ENCODE measurements at places on chromosomes 2 and 18.
A peak's percentile ranks its signal among the peaks of the same experiment; 100 is the strongest.

DNA sequence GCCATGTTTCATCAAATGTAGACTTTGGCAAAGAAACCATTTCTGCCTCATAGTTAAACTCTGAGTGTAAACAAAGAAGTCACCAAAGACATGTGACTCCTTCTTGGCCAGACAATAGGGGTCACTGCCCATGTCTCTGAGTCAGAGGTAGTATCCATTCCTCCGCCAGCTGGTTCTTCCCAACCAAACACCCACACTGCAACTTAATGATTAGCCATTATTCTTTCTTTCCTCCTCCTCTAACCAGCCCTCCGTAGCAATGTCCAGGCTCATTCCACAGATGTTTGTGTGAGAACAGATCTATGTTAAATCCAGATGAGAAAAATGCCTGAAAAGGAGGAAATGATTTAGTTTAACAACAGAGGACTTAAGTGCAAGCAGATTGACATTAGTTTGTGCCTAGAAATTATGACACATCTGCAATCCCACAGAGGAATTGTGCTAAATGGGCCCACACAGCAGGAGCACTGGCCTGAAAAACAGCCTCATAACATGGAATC is 127.9 kb upstream of the SH3BP4 start:
- DNase-seq = no peak

DNA sequence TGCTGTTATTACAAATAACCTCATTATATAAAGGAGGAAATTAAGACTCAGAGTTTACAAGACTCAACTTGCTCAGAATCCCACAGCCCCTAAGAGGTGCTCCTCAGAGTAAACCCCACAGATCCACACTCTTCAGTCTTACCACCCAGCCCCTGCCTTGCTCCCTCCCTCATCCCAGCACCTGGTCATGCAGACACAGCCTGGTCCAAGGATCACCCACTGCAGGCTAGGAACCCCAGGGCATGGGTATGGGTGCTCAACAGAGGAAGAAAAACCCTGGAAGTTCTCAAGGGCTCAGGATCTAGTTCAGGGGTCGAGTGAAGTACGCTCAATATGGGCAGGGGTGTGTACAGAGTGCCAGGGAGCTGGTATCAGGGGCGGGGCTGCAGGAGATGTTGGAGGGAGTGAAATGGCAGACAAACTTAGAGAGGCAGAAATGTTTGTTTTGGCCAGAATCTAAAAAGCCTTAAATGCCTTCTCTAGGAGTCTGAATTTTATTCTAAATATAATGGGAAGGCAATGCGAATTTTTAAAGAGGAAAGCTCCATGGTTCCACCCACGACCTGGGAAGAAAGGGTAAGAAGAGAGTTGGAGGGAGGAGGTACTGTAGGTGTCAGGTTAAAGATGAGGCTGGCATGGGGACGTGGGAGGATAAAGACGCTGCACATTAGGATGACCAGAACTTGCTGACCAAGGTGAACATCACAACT is 79.1 kb upstream of the MGAT4A start:
- no peak for DNase-seq

- peak; percentile 76 for DNase-seq
Observed at GRCh38 chr2:54945391-54946219, 104.6 kb downstream of the RTN4 start.

DNA sequence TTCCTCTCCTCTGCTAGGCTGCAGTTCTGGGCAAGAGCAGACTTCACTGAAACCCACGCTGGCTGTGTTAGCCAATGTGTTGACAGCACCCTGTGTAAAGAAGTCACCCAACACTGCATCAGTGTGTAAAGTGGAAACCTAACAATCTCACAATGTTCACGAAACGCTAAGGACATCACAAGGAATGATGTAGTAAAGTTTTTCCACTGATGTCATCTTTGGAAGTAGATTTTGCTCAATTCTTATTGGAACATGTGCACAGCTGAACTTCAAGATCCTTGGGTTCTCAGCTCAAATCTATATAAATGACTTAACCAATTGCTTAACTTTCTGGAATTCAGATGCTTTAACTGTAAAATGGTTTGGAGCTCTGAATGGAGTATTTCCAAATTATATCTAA is 1112.5 kb downstream of the TSN start:
- no peak for DNase-seq

GRCh38 chr2:64234785-64235184 is 90.6 kb upstream of the PELI1 start:
- DNase-seq = no peak

DNA sequence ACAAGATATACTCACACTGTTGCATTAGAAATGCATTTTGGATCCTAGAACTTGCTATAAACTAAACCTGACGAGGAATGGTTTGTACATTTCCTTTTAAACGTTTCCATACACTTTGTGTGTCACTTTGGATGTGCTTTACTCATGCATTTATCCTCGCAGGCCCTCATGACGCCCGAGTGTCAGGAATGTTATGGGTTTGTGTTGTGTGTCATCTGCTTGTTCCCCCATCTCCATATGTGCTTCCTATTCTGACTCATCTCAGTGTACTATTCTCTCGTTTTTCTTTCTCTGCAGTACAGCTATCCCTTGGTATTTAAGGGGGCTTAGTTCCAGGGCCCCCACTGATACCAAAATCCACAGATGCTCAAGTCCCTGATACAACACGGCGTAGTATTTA is 121.5 kb upstream of the RASGRP3 start:
- no peak for DNase-seq

- DNase-seq = no peak
Observed at GRCh38 chr2:239257511-239257937, 143.3 kb downstream of the HDAC4 start.

DNA sequence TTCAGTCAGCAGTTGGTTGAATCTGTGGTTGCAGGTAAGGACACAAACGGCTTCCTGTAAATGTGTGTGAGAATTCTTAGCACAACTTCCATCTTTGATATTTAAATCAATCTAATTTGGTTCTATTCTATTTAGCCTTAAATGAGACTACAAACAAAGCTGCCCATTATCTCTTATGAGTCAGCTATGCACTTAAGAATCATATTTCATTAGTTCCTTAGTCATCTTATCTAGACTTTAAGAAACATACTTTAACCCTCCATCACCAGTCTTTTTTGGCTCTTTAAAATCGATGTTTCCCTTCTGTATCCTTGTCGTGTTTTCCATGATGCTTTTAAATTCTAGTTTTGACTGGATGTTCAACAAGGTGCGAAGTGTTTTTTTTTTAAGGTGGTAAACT is 114.4 kb upstream of the TMEM200C start:
- no peak for DNase-seq

DNA sequence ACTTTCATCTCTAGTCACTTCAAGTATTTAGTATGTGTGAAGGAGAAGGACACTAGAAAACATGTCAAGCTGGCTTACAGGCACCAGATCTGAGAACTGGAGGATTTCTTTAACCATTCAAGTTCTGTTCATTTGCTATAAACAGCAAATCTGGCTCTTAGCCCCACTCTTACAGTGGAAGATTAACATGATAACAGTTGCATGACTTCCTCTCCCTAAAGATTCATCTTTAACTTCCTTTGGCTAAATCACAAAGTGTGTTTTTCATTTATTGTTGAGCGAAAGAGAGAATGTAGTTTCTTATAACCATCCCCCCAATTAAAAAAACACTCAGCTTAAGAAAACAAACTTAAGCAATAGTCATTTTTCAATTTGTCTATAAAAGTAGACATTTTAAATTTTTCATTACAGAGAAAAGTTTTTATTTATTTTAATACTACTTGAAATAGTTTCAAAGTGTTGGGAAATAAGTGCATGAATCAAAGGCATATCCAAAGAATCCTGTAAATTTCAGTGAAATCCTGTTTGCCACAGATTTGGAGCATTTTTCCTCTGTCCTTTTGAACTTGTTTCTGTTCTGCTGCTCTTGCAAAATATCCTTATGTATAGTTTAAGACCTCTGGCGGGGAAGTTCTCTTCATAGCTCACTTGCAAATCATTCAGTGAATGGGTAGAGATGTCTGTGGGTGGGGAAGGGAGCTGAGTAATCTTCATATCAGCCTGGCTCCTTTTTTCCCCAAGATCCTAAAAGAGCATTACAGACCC is 241.0 kb upstream of the RBBP8 start:
- no peak for DNase-seq
